ENCODE measurements at places on chromosomes 2 and 18. TPM values are rescaled to one million over a fixed set of nuclear protein-coding genes. Genes with fewer than 3 reads are reported as not detected.

DNA sequence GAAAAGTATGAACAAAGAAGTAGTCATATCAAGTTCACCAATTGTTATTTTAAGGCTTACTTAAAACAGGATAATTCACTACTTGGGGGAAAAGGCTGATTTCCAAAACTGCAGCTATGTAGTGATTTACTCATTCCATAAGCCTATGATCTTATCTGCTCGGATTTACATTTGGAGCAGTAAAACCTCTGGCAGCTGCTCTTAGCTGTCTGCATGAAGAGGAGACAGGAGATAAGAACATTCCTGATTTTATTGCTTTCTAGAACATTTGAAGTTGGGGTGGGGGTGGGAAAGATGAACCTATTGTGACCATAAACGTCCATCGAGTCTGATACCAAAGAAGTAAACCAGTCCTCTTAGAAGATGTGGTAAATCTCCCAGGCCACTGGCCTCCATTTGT lies 120.9 kb downstream of the MMADHC start:
- no peak for DNase-seq

DNA sequence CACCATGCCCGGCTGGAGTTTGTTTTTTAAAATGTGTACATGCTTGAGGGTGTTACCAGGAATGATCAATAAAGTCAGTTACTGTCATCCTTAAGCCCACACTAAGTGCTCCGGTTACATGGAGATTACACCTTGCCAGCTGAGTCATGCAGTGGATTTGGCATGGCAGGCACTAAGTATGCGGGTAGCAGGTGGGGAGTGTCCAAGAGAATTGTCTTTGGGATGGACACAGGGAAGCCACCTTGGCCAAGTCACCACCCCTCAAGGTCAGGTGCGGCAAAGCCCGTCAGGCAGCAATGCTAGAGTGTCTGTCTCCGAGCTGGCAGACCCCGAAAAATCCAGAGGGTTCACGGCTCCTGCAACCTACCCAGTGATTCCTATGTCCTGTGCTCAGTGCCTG lies 54.8 kb downstream of the GBX2 start:
- no peak for DNase-seq

DNA sequence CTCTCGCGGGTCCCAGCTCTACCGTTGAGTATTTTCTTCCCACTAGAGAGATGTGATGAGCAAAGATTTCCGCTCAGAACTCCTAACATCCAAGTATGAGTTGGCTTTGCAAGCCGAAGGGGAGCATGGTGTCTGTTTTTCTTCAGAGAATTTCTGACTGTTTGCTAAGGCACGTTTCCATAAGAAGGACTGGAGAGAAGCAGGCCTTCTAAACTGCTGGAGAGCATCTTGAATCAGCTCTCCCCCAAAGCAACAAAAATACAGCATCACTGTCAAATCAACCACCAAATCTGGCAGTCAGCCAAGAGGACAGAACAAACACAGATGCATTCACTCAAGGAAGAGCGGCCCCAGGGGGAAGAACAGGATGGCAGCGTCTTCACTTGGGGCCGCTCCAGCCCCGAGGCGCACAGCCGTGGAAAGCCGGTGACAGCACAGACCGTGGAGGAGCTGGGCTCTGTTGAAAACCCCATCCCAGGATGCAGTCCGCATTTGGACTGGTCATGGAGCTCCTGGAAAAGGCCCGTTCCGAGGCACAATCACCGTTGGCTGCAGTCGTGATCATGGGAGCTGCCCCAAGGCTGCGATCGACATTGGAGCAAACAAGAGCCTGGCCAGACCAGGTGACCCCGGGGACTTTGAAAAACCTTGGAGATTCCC lies 101.4 kb downstream of the NFATC1 start:
- no peak for DNase-seq

DNA sequence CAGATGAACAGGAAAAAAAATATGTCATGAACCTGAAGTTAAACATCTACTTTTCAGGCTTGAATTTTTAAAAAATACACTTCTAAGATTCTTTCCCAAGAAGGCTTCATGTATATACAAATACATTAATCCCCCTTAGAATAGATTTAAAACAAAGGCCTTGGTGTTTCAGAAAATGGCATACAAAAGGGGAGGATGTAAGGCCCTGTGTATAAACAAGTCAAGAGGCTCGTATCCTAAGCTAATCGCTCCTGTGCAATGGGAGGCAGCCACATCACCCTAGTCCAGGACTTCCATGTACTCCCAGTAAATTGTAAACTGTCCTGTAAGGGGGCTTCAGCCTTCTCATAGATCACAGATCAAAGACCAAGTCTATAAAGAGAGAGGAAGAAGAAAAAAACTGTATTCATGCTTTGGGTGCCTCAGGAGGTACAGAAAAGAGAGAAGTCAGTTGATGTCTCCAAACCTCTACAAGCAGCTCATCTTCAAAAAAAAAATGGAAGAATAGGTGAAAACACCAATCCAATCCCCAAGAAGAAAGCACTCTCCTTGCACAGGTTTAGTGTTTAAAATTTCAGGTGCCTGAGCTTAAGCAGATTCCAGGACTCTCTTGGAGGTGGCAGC lies 53.9 kb downstream of the ANKRD44 start:
- DNase-seq, result no peak

Gene C2orf80
- total RNA-seq, result not detected
